Glutamatergic neuron (in vitro differentiated cells): ENCODE measurements at places on chromosomes 5 and 9.

DNA sequence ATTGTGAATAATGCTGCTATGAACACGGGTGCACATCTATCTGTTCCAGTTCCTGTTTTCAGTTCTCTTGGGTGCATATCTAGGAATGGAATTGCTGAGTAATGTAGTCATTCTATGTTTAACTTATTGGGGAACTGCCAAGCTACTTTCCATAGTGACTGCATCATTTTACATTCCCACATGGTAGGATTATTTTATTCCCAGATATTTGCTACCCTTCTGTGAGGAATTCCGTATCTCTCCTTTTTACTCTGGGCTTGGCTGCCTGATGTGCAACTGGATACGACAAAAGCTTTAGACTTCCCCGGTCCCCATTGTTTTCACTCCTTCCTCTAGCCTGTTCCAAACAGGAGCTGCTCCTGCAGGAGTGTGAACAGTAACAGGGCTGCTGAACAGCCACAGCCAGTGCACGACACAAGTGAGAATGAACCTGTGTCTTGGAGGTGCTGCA is 7.2 kb downstream of the TAS2R1 start:
- no peak for DNase-seq

DNA sequence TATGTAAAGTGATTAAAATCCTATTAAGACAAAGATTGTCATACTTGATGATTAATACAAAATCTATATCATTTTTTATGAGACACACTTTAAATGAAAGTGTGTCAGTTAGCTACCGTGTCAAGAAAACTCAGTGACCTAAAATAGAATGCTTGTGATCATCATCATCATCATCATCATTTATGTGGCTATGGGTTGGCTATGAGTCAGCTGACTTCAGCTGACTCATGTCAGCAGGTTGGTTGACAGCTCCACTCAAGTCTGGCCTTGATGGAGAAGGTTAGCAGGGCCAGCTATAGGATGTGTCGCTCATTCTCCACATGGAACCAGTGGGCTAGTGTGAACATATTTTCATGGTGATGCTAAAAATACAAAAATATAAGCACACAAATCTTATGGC is 43.8 kb upstream of the ZNF300 start:
- no peak for DNase-seq

DNA sequence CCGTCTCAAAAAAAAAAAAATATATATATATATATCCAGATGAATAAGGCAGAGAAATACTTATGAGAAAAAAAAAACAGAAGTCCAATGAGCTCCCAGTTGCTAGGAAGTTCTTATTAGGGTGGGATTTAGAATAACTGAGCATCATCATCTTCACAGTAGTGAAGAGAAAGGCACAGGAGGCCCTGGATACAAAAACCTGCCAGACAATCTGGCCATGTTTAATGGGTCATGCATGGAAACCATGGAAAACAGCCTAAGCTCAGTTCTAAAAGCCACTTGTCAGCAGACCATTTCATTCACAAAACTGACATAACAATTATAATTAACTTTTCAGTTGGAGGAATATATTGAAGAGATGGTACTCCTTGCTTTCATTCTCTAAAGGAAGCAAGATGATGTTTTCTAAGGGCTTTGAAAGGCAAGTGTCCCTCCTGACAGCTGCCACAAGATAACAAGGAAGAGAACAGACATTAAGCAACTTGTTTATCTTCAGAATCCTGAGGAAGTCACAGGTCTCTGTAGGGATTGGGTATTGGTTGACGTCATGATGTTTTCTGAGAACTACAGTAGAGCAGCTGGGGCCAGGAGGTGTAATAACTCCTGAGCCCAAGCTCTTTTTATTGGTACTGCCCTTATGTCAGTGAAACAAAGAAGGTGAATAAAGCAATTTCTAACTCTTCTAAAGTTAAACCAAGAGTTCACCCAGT is 463.1 kb downstream of the DMAC1 start:
- DNase-seq = no peak

- DNase-seq = no peak
Observed at GRCh38 chr5:61881821-61882487, 424.1 kb upstream of the KIF2A start.

DNA sequence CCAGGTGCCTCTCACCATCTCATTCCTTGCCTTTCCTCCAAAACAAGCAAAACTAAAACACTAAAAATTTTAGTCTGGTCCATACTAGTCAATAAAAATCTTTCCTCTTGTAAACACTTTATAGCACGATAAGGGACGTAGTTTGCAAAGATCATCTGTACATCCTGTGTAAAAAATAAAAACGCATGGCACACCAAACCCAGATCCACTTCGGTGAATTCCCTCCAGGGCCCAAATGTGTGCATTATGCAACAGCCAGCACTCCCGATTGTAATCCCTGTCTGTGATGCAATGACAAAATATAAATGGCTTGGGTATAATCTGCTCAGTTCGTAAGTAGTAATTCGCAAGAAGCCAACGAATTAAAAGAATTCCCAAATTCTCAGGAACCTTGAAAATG is 1.4 kb downstream of the FAM169A start:
- no peak for DNase-seq

GRCh38 chr9:86022687-86023266 is 76.6 kb downstream of the GOLM1 start:
- DNase-seq = no peak

DNA sequence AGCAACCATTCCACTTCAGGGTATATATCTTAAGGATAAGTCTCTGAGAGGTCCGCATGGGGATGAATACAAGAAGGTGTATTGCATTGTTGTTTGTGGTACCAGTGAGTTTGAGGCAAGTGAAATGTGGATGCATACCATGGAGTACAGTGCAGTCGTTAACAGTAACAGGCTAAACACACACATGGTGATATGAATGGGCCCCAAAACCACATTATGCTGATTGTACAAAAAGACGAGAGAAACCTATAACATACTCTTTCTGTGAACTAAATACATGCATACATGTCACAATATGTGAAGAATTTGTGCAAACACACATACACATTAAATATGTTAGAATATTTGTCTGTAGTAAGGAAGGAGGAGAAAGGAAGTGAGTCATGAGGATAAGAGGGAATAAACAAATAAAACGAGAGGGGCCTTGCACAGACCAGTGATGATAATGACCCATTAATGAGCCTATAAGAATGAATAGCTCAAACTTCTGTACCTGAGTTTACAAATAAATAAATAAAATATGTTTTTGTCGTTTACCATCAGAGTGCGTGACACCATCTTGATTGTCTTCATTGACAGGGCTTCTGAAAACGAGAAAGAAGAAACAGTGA is 66.5 kb upstream of the RICTOR start:
- no peak for DNase-seq
